ENCODE measurements at places on chromosomes 6 and 20.

- DNase-seq, result no peak
These were observed 83.4 kb downstream of the NOL4L start for GRCh38 chr20:32501709-32502108.

DNA sequence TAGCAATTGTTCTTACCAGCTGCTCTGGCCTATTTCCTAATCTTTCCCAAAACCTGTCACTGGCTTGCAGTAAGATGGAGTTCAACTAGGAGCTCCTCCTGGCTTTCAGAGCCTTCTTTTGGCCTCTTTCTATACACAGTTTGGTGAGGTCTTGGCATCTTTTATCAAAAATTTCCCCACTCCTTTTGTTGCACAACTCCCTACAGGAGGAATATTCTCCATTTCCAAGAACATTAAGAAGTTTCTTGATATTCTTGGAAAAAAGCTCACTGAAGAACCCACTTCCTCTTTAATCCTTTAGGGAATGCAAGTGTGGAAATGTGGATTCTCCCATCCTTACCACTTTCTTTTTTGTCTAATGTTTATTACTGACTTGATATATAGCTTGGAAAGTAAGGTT is 171.3 kb upstream of the KCNK16 start:
- no peak for DNase-seq

GRCh38 chr6:90065173-90065572 is 170.9 kb downstream of the GJA10 start:
- no peak for DNase-seq

- DNase-seq, result no peak
These were observed 7.6 kb upstream of the SRSF3 start for GRCh38 chr6:36586606-36587005.

DNA sequence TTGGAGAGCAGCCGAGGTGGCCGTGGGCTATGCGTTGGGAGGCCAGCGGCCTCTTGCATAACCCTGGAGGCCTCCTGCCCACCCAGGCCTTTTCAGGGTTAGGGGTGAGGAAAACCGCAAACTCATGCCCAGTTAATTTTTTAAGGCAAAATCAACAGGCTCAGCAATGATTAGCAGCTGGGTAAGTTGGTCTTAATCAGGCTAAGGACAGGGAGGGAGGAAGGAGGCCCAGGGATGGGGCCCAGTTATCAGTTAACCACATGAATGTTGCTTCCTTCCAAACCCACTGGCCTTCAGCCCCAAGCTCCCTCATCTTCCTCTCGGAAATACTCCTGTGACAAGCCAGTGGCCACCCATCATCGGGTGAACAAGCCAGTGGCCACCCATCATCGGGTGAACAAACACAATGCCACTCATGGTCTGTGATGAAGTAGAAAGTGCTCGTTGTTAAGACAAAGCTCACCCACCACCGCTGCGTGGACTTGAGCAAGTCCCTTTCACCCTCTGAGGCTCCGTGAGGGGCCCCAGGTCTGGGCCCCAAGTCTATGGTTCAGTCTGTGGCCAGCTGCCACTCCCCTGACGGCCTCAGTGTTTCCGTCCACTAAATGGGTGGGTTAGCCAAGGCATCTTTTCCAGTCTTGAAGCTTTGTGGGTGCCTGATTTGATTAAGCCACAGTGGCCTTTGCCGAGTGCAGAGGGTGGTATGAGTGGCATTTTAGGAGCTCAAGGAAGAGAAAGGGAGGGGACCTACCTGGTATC is 39.4 kb downstream of the HNF4A start:
- no peak for DNase-seq

GRCh38 chr6:83921315-83921714 is 61.8 kb downstream of the CYB5R4 start:
- DNase-seq, result no peak

DNA sequence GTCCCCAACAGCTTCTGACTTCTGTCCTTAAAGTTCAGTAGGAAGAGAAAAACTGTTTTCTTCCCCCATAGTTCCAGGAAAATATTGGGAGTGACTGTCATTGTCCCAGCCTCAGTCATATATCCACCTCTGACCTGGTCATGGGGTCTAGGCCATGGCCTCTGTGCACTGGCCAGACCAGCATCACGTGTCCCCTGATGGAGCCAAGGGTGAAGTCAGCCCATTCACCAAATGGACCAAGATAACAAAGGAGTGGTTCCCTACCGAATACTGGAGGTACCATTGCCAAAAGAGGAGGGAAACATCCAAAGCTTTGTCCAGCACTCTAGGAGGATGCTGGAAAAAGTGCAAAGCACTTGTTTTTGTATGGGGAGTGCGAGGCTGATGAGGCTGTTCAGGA is 395.4 kb downstream of the TAF4 start:
- no peak for DNase-seq

DNA sequence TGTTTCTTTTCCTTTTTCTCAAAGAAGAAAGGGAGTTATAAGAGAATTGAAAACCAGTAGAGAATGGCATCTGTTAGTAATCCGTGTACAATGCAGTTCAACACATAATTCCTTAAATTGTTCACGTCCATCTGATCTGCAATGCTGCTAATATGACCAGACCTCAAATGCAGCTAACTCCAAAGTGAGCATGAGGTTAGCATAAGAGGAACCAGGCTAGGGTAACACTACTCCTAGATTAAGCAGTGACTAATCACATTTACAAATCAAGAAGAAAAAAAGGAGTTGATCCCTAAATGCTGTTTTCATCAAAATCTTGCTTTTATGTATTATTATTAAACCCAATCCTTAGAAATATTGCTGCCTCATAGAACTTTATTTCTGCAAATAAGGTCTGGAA is 432.7 kb upstream of the ARID1B start:
- DNase-seq, result no peak
